Testis (tissue), 5 donors: ENCODE measurements at places on chromosomes 6 and 20. TPM values are rescaled to one million over a fixed set of nuclear protein-coding genes. Genes with fewer than 3 reads are reported as not detected.

Gene L3MBTL3
- total RNA-seq = 32.3 TPM

Gene OXT
- 6.7 TPM for total RNA-seq

DNA sequence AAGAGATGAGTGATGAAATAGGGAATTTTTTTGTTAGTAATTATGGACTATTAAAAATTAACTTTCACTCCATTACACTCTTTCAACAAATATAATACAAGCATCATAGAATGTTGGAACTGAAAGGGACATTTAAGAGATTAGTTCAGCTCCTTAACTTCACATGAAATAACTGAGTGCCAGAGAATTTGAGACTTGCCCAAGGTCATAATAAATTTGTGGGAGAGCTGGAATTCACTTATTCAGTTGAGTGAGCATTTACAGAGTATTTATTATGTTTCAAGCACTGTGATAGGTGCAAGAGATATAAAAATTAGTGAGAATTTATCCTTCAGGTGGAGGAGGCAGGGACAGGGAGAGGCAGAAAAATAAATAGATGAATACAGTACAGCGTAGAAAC is 154.6 kb downstream of the KCNQ5 start:
- no peak overlapping the region for H3K4me3 ChIP-seq
- no peaks in the 10 kb centered on the region for H3K27me3 ChIP-seq
- no peaks in the 10 kb centered on the region for H3K36me3 ChIP-seq
- DNase-seq = no peak

DNA sequence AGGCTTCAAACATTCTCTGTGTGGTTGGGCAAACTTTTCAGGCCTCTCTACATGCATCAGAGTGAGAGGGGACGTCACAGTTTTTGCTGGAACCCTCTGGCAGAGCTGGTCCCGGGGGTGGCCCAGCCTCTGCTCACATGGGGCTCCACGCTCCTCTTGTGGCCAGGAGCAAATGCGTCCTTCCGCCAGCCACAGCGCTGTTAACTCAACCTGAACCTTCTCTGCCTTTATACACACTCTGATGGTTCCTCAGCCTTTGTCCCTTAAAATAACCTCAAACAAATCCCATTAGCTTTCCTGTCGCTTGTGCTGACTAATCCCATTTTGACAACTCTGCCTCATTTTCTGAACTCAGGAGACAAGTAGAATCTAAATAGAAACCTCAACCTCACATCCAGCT is 39.4 kb upstream of the TGM6 start:
- no peak overlapping the region for H3K27ac ChIP-seq
- no peak for DNase-seq
- H3K4me1 ChIP-seq = no peaks in the 10 kb centered on the region
- no peaks in the 10 kb centered on the region for H3K36me3 ChIP-seq

DNA sequence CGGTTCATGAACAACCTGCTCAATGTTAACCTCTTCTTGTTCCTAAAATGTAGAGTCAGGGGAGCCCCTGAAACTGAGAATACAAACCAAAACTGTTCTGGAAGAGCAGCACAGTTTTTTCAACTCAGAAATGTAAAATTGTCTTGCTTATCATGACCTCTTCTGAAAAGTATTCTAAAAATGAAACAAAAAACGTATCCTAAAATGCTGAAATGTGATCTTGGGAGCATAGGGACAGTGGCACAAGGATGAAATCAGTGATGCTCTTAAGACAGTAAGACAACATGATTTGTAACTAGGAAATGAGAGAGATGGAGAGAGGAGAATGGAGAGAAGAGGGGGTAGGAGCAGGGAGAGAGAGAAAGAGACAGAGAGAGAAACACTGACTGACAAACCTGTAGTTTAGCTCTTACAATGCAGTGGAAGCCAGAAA is 27.5 kb downstream of the NCOA7 start:
- no peak overlapping the region for H3K4me3 ChIP-seq
- peak overlapping the region; percentile 7 for H3K27ac ChIP-seq
- H3K27me3 ChIP-seq = no peaks in the 10 kb centered on the region
- H3K36me3 ChIP-seq = no peaks in the 10 kb centered on the region

DNA sequence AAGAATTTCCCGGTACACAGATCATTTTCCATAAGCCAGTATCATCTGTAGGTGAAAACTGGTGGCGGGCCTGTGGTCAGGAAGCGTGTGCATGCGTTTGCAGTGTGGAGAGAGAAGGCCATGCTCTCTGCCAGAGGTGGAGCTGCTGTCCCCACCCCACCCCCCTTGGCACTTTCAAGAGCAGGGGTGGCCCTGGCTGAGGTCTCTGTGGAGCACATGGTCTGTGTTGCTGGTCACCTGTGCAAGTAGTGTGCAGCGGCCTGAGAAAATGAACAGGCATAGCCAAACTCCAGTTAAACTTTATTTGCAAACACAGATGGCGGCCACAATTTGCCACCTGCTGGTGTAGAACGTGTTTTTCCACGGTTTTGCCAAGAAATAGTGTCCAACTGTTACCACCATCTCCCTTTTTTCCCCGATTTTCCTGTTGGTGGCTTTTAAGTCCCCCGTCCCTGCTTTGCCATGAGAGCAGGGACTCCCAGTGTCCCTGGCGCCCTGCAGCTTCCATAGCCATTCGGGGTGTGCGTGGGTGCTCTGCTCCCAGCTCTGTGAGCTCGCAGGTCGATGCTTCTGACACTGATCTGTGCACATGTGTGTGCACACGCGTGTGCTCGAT is 2.5 kb downstream of the ADRM1 start:
- peaks cover 23% of the 10 kb centered on the region for H3K4me1 ChIP-seq
- DNase-seq = no peak
- H3K36me3 ChIP-seq = no peaks in the 10 kb centered on the region
- H3K27ac ChIP-seq = no peak overlapping the region

DNA sequence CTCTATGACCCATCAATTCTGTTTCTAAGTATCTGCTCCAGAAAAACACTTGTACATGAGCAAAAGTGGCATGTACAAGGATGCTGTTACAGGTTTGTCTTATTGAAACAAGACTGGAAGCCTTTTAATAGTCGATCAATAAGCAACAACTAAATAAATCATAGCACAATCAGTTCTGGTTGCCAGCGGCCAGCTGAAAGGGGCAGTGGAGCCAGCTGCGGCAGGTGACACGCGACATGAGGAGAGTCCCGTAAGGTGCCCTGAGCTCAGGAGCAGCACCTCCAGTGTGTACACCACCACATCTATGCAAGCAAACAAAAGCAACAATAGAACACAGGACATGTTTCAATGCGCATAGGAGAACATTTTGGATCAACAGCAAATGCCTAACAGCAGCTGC is 20.7 kb upstream of the NNAT start:
- DNase-seq = no peak
- no peaks in the 10 kb centered on the region for H3K4me1 ChIP-seq
- H3K27ac ChIP-seq = no peak overlapping the region
- no peak overlapping the region for H3K4me3 ChIP-seq
- H3K36me3 ChIP-seq = no peaks in the 10 kb centered on the region

GRCh38 chr20:13017235-13017634 is 8.5 kb downstream of the SPTLC3 start:
- no peak overlapping the region for H3K27ac ChIP-seq
- H3K4me1 ChIP-seq = no peaks in the 10 kb centered on the region
- H3K27me3 ChIP-seq = no peaks in the 10 kb centered on the region
- H3K4me3 ChIP-seq = no peak overlapping the region

DNA sequence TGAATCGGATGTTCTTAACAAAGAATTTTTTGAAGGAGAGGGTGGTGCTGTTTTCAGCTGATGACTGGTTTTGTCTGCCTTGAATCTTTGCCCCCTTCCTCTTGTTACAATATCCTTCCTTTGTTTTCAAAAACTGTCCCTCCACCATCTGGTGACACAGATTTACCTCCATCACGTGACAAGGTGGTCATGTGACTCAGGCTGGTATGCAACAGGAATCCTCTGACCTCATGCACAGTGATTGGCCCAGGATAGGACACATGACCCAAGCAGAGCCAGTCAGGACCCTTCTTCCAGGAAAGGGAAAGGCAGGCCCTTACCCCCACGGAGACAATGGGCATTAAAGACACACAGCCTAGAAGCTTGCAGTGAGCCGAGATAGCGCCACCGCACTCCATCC is 84.7 kb upstream of the MC3R start:
- no peaks in the 10 kb centered on the region for H3K36me3 ChIP-seq
- no peak overlapping the region for H3K27ac ChIP-seq
- no peaks in the 10 kb centered on the region for H3K4me1 ChIP-seq
- H3K4me3 ChIP-seq = no peak overlapping the region
- no peaks in the 10 kb centered on the region for H3K27me3 ChIP-seq

GRCh38 chr6:51813904-51814303 is 273.5 kb downstream of the PKHD1 start:
- H3K4me3 ChIP-seq = no peak overlapping the region
- no peaks in the 10 kb centered on the region for H3K36me3 ChIP-seq
- no peaks in the 10 kb centered on the region for H3K4me1 ChIP-seq
- H3K27me3 ChIP-seq = no peaks in the 10 kb centered on the region

- no peaks in the 10 kb centered on the region for H3K4me1 ChIP-seq
- DNase-seq = no peak
- H3K4me3 ChIP-seq = no peak overlapping the region
- H3K27ac ChIP-seq = no peak overlapping the region
- no peaks in the 10 kb centered on the region for H3K27me3 ChIP-seq
These were observed 51.6 kb downstream of the MBOAT1 start for GRCh38 chr6:20160541-20161283.

GRCh38 chr6:18527836-18528743 is 140.9 kb downstream of the RNF144B start:
- H3K4me3 ChIP-seq = no peak overlapping the region
- H3K36me3 ChIP-seq = no peaks in the 10 kb centered on the region
- no peaks in the 10 kb centered on the region for H3K27me3 ChIP-seq
- DNase-seq = no peak
- H3K27ac ChIP-seq = no peak overlapping the region
- H3K4me1 ChIP-seq = no peaks in the 10 kb centered on the region
